ENCODE measurements at places on chromosomes 3 and 15. TPM values are rescaled to one million over a fixed set of nuclear protein-coding genes. Genes with fewer than 3 reads are reported as not detected.
A peak's percentile ranks its signal among the peaks of the same experiment; 100 is the strongest.

The LTF gene
- not detected for total RNA-seq

The PRRT3 gene
- 7.8 TPM for total RNA-seq

- H3K27me3 ChIP-seq: peaks cover 19% of the 10 kb centered on the region
- no peak overlapping the region for H3K27ac ChIP-seq
- no peaks in the 10 kb centered on the region for H3K4me1 ChIP-seq
- no peak overlapping the region for H3K4me3 ChIP-seq
These were observed 5.1 kb upstream of the KLHL6 start for GRCh38 chr3:183560607-183561006.

The GOLGA8G gene
- not detected for total RNA-seq

The PFN2 gene
- total RNA-seq: 369 TPM

GRCh38 chr15:89630974-89631901 is 24.0 kb downstream of the KIF7 start:
- peaks cover 4% of the 10 kb centered on the region for H3K27me3 ChIP-seq
- peaks cover 62% of the 10 kb centered on the region for H3K36me3 ChIP-seq
- no peak for DNase-seq
- no peak overlapping the region for H3K4me3 ChIP-seq

DNA sequence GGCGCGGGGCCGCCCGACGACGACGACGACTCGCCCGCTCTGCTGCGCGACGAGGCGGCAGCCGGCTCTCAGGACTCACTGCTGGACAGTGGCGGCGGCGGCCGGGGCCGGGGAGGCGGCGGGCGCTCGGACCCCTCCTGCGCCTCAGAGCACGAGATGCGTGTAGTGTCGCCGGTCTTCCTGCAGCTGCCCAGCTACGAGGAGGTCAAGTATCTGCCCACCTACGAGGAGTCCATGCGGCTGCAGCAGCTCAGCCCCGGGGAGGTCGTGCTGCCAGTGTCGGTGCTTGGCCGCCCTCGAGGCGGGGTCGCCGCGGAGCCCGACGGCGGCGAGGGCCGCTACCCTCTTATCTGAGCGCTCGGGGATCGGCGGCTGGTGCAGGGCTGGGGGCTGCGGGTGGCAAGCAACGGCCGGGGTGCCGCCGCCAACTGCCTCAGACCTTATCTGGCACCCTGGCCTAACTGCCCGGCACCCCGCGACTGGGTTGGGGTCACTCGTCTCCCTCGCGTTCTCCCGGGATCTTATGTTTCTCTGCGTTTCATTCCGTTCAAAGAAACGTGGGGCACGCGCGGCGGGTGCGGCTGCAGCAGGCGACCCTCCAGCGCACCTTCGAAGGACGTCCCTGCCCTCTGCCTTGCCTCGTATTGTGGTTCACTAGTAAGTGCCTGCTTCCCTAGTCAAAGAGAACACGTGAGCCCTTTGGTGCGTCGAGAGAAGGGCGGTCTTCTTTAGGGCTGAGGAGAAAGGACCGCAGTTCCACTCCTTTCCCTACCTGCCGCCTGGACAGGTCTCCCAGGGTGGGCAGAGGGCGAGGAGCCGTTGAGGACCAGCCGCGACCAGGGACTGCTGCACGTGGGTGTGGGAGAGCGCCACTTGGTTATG is 1.0 kb downstream of the C3orf80 start:
- no peaks in the 10 kb centered on the region for H3K27me3 ChIP-seq
- no peaks in the 10 kb centered on the region for H3K36me3 ChIP-seq
- H3K4me1 ChIP-seq: peaks cover 6% of the 10 kb centered on the region
- peak overlapping the region; percentile 80 for H3K4me3 ChIP-seq
- DNase-seq: no peak

- H3K36me3 ChIP-seq: peaks cover 7% of the 10 kb centered on the region
- H3K4me3 ChIP-seq: no peak overlapping the region
- no peaks in the 10 kb centered on the region for H3K27me3 ChIP-seq
- DNase-seq: no peak
- peaks cover 13% of the 10 kb centered on the region for H3K4me1 ChIP-seq
These were observed 29.9 kb upstream of the TJP1 start for GRCh38 chr15:29852201-29852600.

The CFAP100 gene
- not detected for total RNA-seq

DNA sequence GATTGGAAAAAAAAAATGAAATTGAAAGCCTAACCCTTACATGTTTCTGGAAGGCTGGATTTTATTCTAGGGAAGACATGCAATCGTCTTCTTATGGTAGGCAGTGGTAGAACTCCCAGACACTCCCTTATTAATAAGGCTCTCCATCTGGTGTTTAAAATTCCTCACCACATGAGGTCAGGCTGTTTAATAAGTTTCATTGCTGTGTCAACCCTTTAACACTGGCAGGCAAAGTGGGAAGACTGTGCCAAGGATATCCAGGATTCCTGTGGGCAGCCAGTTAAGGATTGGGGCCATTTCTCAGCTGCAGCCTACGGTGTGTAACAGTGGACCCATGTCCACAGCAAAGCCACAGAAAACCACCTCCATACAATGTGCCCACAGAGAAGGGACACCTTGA is 225.5 kb upstream of the CHRM5 start:
- H3K27ac ChIP-seq: no peak overlapping the region
- H3K4me3 ChIP-seq: no peak overlapping the region
- H3K4me1 ChIP-seq: peaks cover 14% of the 10 kb centered on the region
- H3K36me3 ChIP-seq: no peaks in the 10 kb centered on the region

GRCh38 chr3:166462891-166463470 is 625.8 kb upstream of the BCHE start:
- H3K36me3 ChIP-seq: no peaks in the 10 kb centered on the region
- no peaks in the 10 kb centered on the region for H3K4me1 ChIP-seq
- H3K4me3 ChIP-seq: no peak overlapping the region
- DNase-seq: no peak

GRCh38 chr3:44068753-44069152 is 172.9 kb upstream of the TOPAZ1 start:
- DNase-seq: no peak
- H3K4me3 ChIP-seq: no peak overlapping the region
- 0 out of 2 replicates have a peak, but pooled peaks cover 4% of the 10 kb centered on the region for H3K36me3 ChIP-seq
- 0 out of 2 replicates have a peak, but pooled peaks cover 2% of the 10 kb centered on the region for H3K27me3 ChIP-seq
- peaks cover 62% of the 10 kb centered on the region for H3K4me1 ChIP-seq

DNA sequence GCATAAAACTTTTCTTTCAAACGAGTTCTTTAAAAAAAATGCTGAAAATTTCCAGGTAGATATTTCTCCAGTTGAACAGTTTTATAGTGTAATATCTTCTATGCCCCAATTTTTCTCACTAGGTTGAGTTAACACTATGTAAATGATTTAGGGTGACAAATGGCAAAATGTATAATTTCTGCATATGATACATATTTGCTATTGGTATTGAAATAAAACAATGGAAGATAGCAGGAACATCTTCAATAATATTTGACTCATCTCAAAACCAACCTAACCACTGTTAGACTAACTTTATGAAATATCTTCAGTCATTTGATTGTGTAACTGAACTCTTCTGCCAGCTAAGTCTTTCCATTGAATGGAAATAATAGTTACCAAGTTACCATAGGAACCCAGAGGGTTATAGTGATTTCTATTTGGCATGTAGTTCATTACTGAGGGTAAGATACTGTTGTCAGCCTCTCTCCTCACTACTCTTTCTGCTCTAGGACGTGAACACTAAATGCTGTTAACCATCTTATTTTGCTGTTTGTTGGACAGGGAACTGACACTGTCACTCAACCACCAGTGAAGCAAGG is 824.7 kb upstream of the NECTIN3 start:
- no peak overlapping the region for H3K4me3 ChIP-seq
- no peak overlapping the region for H3K27ac ChIP-seq
- H3K27me3 ChIP-seq: no peaks in the 10 kb centered on the region

DNA sequence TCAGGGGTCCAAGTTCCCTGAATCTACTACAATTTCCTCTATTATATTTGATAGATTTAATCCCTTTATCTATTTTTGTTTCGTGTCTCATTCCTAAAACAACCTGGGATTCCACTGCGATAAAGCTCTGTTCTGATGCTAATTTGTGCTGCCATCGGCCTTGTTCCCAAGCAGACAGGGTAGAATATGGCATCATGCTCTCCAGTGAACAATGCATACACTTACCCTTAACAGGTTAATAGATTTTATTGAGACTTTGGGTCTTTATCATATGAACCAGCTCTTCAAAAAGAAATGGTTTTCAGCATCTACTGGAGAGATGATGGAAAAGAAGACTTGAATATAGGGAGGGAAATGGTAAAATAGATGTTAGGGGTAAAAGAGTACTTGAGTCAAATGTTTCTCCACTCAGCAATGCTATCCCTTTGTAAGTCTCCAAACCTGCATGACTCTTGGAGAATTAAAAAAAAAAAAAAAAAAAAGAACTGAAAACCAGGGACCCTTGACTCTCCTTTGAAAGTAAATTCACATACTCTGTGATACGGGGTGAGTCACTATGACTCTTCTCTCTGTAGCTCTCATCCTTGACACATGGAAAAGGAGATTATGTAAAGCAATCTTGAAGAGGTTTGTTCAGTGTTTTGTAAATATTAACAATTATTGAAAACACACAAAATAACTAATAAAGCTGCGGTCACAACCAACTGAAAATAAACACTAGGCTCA is 268.8 kb downstream of the ZBTB20 start:
- DNase-seq: peak; percentile 33
- no peaks in the 10 kb centered on the region for H3K27me3 ChIP-seq
- H3K36me3 ChIP-seq: no peaks in the 10 kb centered on the region
- H3K4me3 ChIP-seq: peak overlapping the region; percentile 49
- peaks cover 34% of the 10 kb centered on the region for H3K4me1 ChIP-seq

DNA sequence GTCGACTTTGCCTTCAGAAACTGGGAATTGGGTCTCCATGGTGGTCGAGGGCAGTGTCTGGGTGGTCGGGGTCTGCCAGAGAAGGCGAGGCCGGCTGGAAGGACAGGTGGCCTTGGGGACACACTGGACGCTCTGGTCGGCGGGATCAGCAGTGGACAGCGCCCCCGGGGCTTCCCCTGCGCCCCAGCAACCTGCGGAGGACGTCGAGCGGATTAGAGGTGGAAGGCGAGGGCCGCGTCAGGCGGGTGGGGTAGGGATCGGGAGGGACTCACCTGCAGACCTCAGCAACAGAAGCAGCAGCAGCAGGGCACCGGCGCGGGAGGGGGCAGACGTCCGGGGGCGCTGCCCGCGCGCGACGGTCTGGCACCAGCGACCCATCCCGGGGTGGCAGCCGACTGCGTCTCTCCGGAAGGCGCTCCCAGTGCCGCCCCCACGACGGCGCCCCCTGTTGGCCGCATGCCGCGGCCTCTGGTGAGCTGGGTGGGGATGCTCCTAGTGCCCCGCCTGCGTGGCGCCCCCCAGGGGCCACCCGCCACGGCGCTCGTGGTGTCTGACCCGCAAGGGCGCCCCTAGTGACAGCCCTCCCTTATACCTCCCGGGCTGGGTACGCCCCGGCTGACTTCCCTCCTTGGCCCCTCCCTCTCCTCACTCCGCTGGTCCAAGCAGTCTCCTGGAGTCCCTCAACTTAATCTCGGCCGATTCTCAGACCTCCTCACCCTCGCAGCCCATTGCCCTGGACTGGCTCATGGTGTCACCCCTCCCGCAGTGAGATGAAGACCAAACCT is at the start of gene PRSS50:
Gene PRSS50 (minus strand): TSS at position 423 of the 785 bp plus-strand sequence. CDS start 45 bp downstream, at position 378.
- no peak within 1 kb of the TSS for H3K27ac ChIP-seq
- H3K27me3 ChIP-seq: peaks cover 30% of the 10 kb centered on the region
- H3K4me1 ChIP-seq: no peaks in the 10 kb centered on the region

The NISCH gene
- 51.4 TPM for total RNA-seq

- peaks cover 25% of the 10 kb centered on the region for H3K36me3 ChIP-seq
- DNase-seq: no peak
- H3K27me3 ChIP-seq: peaks cover 7% of the 10 kb centered on the region
- H3K4me1 ChIP-seq: peaks cover 81% of the 10 kb centered on the region
- H3K27ac ChIP-seq: peak overlapping the region; percentile 6
- H3K4me3 ChIP-seq: no peak overlapping the region
These were observed 6.3 kb downstream of the INAFM2 start for GRCh38 chr15:40329804-40330203.

GRCh38 chr3:39128951-39129350 is 21.5 kb downstream of the TTC21A start:
- H3K27ac ChIP-seq: no peak overlapping the region
- peaks cover 30% of the 10 kb centered on the region for H3K4me1 ChIP-seq

- no peaks in the 10 kb centered on the region for H3K36me3 ChIP-seq
- DNase-seq: no peak
- H3K27me3 ChIP-seq: peaks cover 39% of the 10 kb centered on the region
These were observed 12.7 kb downstream of the IL17RD start for GRCh38 chr3:57152151-57153143.

DNA sequence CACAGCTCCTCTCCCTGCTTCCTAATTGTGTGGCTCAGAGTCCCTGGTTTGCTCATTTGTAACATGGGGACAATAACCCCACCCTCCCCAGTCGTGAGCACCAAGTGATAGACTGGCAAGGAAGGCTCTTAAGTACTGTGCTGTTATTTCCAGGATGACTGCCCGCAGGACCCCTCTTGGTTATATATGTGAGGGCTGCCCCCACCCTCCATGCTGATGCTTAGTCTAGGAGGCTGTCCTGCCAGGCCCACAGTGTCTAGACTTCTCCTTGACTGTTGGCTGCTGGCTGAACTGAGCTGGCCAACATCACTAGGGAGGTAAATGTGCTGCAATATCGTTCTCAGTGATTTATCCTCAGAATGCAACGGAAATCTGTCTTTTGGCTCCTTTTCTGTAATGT is 45.1 kb downstream of the RAB11A start:
- no peak overlapping the region for H3K4me3 ChIP-seq
- 0 out of 2 replicates have a peak, but pooled peaks cover 8% of the 10 kb centered on the region for H3K4me1 ChIP-seq

GRCh38 chr3:5768281-5768945 is 580.9 kb downstream of the EDEM1 start:
- H3K27me3 ChIP-seq: no peaks in the 10 kb centered on the region
- H3K4me1 ChIP-seq: no peaks in the 10 kb centered on the region
- H3K36me3 ChIP-seq: no peaks in the 10 kb centered on the region
- no peak overlapping the region for H3K27ac ChIP-seq
- DNase-seq: no peak
- H3K4me3 ChIP-seq: no peak overlapping the region

The PLA2G4B gene
- 0.62 TPM for total RNA-seq

The PIF1 gene
- total RNA-seq: 8.1 TPM

GRCh38 chr3:188976407-188976806 is 195.4 kb upstream of the TPRG1 start:
- H3K36me3 ChIP-seq: no peaks in the 10 kb centered on the region
- no peak overlapping the region for H3K4me3 ChIP-seq
- no peak for DNase-seq
- H3K27me3 ChIP-seq: peaks cover 15% of the 10 kb centered on the region

DNA sequence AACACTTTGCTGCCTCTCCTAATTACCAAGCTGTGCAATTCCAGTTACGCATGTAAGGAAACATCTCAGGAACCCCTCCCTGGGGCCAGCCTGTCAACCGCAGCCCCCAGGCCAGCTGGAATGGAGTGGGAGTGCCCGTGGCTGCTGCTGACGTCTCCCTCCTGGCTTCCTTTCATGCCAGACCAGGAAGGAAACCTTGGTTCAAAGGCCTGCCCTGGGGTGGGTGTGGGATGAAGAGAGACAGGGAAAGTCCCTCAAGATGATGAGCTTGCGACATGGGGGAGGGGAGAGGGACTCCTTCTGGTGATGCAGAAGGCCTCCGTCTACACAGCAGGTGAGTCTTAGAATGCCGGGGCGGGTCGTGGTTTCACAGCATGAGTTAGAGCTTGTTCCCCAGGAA is 11.4 kb upstream of the CYP11A1 start:
- no peak overlapping the region for H3K4me3 ChIP-seq
- peaks cover 3% of the 10 kb centered on the region for H3K27me3 ChIP-seq
- no peaks in the 10 kb centered on the region for H3K36me3 ChIP-seq
- H3K4me1 ChIP-seq: peaks cover 48% of the 10 kb centered on the region

The DNAJC17 gene
- 33.8 TPM for total RNA-seq

GRCh38 chr15:76440441-76440840 is 103.9 kb downstream of the ISL2 start:
- peaks cover 7% of the 10 kb centered on the region for H3K4me1 ChIP-seq
- no peak overlapping the region for H3K27ac ChIP-seq
- no peak for DNase-seq
- no peaks in the 10 kb centered on the region for H3K36me3 ChIP-seq
- H3K27me3 ChIP-seq: no peaks in the 10 kb centered on the region
- H3K4me3 ChIP-seq: no peak overlapping the region

- DNase-seq: peak; percentile 45
- H3K4me3 ChIP-seq: no peak overlapping the region
- H3K4me1 ChIP-seq: peaks cover 50% of the 10 kb centered on the region
These were observed 34.8 kb upstream of the WNT5A start for GRCh38 chr3:55521738-55522421.

The DAZL gene
- not detected for total RNA-seq

All from HFFc6 (cell line).